RCC 7860 (cell line): ENCODE measurements at places on chromosomes 1 and 21.
A peak's percentile ranks its signal among the peaks of the same experiment; 100 is the strongest.

DNA sequence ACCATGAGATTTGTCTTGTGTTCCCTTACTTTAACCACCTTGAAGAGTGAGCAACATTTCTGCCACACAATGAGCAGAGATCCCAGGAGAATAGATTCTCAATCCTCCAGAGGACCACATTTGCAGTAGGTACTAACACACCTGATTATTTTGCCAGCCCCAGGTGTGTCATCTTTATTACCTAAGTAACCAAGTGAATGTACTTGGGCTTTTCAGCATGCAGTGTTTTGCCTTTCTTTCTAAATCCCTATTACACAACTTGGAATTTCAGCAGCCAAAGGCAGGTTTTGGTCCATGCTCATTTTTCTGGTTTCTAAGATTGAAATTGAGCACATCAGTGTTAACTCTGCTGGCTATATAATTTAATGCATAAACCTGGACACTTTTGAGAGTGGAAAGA, 43.2 kb upstream of the ST6GALNAC5 start:
- DNase-seq = no peak

DNA sequence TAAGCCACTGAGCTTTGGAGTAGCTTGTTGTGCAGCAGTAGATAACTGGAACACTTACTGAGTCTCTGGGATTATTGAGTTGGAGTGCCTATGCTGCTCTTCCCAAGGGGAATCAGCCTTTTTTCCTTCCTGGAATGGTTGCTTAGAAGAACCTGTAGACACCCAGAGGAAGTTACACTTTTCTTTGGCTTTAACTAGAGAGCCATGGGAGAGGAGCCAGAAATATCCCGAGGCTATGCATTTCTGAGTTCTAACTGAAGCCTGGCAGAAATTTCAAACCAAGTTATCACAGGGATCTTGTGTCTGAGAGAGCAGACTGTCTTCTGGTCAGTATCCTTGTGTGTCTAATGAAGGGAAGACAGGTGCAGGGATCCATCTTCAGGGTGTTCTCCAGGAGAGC, 28.3 kb downstream of the LAMC1 start:
- DNase-seq = no peak

- no peak for DNase-seq
These were observed 202.0 kb downstream of the MATN1 start for GRCh38 chr1:30521261-30521865.

- DNase-seq = peak; percentile 80
These were observed 10.0 kb downstream of the ADAMTS1 start for GRCh38 chr21:26835027-26835713.

GRCh38 chr1:9824702-9825089, 931 bp upstream of the CLSTN1 start:
- no peak for DNase-seq

- peak; percentile 66 for DNase-seq
These were observed 316.2 kb downstream of the MATN1 start for GRCh38 chr1:30406996-30407864.
